ENCODE measurements at places on chromosomes 12 and 14.

DNA sequence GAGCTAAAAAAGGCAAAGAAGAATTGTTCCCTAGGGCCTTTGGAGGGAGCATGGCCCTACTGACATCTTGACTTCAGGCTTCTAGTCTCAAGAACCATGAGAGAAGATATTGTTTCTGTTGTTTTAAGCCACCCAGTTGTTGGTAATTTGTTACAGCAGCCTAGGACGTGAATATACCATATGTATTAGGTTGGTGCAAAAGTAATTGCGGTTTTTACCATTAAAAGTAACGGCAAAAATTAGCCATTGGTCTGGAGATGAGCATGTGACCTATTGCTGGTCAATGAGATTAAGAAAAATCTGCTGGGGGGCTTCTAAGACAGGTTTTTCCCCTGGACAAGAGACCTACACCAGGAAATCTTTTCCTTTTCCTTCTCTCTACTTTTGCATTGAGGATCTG, 9.8 kb upstream of the HRK start:
- DNase-seq, result no peak

DNA sequence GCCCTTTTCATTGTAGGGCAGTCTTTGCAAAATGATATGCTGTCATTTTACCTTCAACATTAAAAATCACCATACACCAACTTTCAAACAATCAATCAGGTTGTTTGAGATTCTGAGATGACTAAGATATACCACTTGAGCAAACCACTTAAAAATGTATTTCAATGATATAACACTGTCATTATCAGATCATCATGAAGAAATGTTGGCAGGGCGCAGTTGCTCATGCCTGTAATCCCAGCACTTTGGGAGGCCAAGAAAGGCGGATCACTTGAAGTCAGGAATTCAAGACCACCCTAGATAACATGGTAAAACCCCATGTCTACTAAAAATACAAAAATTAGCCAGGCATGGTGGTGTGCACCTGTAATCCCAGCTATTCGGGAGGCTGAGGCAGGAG, 13.0 kb upstream of the RHOJ start:
- DNase-seq, result no peak

- no peak for DNase-seq
Measured at GRCh38 chr12:129610601-129611120, 293.2 kb downstream of the TMEM132D start.

DNA sequence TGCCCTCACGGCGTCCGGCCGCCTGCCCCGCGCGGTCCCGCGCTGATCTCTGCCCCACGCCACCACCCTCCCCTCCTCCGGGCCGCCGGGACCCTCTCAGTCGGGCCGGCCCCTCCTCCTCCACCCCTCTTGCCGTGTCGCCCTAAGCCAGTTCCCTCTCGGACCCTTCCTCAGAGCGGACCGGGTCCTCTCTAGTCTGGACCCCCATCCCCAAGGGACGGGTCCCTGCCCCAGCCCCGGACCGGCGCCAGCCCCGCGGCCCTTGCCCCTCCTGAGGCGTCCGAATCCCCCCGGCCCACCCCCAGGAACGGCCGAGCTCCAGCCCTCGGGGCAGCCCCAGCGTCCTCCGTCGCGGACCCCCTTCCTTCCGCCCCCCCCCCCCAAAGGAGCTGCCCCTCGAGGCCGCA, 485 bp downstream of the PPP4R4 start:
- no peak for DNase-seq

DNA sequence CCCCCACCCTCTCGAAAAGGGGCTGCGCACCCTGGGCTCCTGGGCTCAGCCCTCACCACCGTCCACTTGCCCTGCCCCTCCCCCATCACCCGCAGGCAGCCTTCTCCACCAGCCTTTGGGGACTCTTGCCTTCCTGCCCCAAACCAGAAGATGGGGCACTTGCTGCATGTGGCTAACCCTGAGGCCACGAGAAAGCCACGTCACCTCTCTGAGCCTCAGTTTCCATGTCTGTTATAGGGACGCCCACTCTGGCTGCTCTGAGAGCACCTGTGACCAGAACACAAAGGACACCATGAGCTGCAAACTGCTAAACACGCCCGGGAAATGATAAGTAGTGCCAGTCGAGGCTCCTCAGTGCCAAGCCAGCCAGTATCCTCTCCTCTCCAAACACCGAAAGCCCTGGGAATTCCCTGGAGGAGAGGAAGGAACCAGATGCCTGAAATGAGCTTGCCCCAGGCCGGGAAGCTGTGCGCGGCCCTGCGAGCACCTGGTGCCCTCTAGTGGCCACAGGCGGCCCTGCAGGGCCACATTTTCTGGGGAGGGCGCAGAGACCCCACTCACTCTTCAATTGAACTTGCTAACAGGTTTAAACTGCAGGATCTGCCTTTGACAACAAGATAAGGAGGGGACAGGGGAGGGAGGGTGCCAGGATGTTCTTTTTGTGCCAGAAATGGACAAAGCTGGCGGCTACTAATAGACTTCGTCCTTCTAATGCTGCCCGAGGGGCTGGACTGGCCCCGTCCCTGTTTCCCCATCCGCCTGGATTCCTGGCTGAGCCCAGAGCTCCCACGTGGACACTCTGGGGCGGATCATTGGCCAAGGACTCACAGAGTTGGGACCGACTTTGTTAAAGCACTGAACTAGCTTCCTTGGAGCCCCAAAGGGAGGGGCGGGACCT, 10.2 kb upstream of the SERPINA9 start:
- peak; percentile 94 for DNase-seq

- no peak for DNase-seq
Measured at GRCh38 chr12:14896521-14897169, 11.0 kb upstream of the MGP start.

- no peak for DNase-seq
Measured at GRCh38 chr12:123997033-123997822, 24.2 kb downstream of the ZNF664 start.

- peak; percentile 61 for DNase-seq
Measured at GRCh38 chr14:64758025-64758521, 53.8 kb downstream of the PLEKHG3 start.

DNA sequence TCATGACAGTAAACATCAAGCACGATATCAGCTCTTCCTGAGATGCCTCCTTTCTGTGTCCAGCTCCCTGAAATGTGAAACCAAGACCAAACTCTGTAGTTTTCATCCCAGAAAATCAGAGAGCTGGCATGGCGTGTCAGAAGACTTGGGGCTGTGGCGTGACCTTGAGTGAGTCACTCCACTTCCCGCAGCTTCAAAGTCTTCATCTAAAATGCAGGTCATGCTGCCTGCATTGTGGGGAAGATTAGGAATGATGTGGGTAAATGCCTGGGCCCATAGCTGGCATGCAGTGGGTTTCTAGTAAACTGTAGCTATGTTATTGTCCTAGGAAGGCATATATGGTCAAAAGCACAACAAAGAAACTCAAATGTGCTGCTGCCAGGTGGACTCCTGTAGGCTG, 28.8 kb downstream of the OAS2 start:
- DNase-seq, result no peak

- DNase-seq, result peak; percentile 54
Measured at GRCh38 chr14:77044783-77045237, 16.3 kb upstream of the IRF2BPL start.

DNA sequence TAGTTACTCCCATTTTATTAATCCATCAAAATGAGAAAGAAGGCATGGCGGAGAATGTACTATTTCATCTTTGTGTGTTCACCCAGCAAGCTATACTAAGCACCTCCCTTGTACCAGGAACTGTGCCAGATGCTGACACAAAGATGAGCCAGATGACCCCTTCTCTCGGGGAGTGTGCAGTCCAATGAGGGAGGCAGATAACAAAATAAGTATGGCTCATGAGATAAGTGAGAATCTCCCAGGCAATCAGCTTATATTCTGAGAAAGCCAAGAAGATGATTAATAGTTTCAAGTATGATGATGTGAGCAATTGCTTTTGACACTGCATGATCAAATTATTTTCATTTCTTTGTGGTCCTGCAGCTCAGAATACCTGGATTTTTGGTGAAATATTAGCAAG, 1.3 kb upstream of the TMEM233 start:
- no peak for DNase-seq

DNA sequence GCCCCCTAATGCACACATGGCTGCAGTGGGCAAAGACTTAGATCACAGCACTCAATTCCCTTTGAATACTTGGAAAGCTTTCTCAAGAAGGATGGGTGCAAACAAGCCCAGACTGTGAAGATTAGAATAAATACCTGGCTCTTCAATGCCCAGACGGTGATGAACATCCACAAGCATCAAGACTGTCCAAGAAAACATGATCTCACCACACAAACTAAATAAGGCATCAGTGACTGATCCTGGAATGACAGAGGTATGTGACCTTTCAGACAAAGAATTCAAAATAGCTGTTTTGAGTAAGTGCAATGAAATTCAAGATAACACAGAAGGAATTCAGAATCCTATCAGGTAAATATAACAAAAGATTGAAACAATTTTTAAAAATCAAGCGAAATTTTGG, 43.8 kb upstream of the ZDHHC17 start:
- no peak for DNase-seq

DNA sequence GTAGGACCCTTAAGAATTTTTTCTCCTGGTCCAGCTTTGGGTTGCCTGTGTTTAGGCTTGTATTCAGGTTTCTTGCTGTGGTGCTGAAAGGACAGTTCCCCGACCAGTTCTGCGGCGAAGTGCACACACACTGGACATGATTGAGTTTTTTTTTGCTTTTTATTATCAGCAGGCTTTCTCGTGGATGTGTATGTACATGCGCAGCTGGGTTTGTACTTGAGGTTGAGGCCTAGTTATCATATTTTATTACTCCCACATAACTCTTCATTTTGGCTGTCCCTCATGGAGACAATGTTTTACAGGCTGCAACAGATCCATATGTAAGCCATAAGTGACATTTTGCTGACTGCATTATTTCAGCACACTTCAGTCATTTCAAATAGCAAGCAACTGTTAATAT, 2.5 kb downstream of the SCN8A start:
- peak; percentile 62 for DNase-seq

Data from GM23338 (cell line).